Activated T-helper 1 cell treated with anti-CD3 and anti-CD28 coated beads, Interleukin-2, amount 50 U/mL, for 16 hours (primary cell): ENCODE measurements at places on chromosomes 3 and 15.

DNA sequence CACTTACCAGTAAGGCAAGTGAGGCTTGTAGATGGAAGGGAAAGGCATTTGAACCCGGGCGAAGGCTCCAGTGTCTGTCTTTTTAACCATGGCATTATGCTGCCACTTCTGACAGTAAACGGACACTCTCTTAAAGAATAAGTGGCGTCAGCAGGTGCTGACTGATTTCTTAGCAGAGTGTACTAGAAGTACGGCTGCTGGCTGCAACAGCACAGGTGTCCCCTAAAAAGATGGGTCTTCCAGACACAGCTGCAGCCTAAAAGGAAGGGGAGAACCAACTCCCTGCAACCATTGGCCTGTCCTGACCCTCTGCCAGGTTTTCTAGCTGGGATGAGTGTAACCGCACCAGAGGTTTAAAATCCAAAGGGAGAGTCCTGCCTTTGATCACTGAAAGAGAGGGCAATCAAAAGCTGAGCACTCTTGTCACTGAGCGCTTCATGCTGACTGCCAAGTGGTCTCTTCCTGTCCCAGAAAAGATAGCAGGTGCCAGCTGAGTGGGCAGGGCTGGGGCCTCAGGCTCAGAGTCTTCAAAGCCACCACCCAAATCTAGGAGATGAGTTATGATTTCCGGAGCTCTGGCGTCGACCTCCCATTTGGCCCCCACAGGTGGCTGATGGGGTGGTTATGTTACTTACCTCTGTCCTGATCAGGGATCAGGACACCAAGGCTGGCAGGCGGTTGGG lies 255.8 kb downstream of the SLCO3A1 start:
- DNase-seq = no peak

DNA sequence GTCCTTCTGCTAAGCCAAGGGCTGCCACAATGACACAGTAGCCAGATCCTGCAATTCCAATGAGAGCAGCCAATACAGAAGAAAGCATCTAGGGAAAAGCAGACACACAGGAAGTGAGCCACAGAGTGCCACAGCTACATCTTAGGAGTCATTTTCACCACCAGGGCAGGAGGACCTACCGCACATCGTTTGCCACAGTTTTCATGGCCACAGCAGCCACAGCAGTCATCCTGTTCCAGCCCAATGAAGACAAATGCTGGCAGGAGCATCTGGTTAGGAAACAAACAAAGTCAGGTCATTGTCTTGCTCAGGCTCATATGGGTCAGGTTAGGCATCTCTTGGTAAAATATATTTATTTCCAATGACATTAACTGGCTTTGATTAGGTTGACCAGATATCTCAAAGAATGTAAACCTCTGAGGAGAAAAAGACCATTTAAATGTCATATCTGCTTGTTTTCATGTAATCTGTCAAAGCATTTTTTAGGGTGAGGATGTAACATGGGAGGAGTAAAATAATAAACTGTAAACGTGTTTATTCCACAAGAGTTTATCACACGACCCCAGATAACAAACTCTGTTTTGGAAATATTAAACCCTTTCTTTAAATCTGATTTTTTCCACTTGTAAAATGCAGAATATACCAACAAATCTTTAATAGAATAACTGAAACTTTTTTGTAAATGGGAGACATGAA lies 1.8 kb downstream of the TM4SF1 start:
- DNase-seq = no peak

DNA sequence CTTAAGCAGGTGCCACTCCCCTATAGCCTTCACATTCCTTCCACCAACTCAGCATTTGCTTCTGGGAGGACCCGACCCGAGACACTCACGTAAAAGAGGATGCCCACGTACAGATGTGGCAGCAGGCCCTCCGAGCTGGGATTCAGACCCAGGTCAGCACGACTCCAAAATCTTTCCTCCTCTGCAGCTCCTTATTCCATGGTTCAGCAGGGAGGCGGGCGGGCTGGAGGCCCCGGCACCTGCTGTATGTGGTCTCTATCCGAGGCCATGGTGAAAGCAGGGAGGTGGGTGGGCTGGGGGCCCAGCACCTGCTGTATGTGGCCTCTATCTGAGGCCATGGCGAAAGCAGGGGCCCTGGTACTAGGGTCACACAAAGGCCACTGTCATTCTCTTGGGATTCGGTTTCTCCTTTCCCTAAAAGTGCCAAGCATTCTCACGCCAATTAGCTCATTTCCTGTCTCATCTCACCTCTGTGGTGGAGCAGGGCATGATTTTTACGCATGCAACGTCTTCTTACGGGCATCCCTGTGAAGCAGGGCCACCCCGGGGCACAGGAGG lies 5.9 kb upstream of the MUC4 start:
- DNase-seq = no peak

GRCh38 chr3:1696669-1697275 lies 401.9 kb upstream of the CNTN4 start:
- DNase-seq = no peak

DNA sequence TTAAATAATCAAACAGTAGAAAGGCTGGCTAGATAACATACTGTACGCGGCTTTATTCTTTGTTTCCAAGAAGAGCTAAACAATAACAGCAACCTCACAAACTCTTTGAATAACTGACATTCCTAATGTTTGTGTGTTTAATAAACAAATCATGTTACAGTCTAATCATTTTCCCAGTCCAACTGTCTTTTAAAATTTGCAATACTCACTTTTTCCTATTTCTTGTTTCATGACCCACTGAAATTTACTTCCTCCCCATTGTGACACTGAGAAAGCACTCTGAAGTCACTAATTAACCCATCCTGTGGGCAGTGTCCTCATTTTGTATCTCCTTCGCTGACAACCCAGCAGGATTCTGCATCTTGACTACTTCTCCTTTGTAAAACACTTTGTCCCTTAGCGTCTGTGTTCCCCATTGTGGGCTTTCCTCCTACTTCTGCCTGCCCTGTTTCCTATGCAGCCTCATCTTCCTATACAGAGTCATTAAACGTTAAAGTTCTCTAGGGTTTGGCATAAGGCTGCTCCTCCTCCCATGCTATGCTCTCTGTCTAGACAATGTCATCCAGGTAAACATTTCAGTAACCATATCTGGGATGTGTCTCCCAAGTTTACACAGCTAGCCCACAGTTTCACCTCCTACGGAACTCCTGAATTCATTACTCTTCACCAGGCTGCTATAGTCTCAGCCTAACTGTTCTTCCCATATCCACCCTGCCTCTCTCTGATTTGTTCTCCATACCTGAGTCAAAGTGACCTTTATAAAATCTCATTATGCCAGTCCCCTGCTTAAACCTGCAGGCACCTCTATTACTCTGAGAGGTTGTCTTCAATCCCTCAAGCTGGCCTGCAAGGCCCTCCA lies 148.9 kb downstream of the GREM1 start:
- no peak for DNase-seq

GRCh38 chr3:127772827-127773751 lies 49.2 kb downstream of the MGLL start:
- DNase-seq = no peak

GRCh38 chr15:41966920-41967465 lies 5.4 kb downstream of the EHD4 start:
- no peak for DNase-seq

DNA sequence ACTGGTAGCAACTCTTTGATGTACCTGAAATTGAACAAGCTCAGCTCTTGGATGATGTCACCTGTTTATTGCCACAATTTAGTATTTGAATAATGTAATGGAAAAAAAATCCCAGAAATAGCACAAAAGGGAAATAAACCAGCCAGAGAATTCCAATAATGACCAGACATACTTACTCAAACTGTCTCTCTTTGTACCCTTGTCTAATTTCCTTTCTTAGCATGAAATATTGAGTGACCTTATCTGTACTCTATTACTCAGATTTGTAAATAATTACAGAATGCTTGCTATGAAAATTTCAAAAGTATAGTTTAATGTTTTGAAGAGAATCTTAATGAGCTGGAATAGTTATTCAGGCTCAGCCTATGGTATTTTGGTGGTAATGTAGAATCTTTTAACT lies 555.4 kb upstream of the SGO1 start:
- DNase-seq = no peak

DNA sequence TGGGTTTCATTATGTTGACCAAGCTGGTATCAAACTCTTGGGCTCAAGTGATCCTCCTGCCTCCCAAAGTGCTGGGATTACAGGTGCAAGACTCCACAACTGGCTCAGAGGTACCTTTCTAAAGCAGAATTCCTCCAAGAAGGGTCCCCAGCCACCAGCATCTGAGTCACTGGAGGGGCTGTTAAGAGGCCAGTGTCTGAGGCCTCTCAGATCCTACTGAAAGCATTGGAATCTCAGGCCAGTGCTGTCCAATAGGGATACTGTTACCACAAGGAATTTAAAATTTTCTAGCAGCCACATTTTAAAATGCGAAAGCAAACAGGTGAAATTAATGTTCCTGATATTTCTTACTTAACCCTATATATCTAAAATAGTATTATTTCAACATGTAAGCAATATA lies 1.3 kb downstream of the CAV3 start:
- no peak for DNase-seq

DNA sequence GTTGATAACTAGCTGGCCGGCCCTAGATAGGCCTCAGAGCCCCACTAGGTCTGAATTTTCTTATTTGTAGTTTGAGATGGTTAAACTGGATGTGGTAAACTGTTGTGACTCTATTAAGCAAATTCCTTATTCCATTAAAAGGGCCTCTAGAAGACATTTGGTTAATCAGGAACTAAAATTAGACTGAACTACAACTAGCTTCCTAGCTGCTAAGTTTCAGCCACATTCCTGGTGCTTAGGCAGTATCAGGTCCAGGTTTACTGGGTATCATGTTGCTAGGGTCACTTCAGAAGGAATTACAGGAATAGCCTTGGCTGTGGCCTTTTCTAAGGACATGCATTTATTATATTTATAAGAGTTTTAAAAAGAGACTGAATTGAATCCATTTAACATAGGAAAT lies 136.3 kb downstream of the PLD1 start:
- DNase-seq = no peak
